ENCODE measurements at places on chromosomes 11 and 22. TPM values are rescaled to one million over a fixed set of nuclear protein-coding genes. Genes with fewer than 3 reads are reported as not detected.
A peak's percentile ranks its signal among the peaks of the same experiment; 100 is the strongest.

The PSMC3 gene
- total RNA-seq: 153 TPM

DNA sequence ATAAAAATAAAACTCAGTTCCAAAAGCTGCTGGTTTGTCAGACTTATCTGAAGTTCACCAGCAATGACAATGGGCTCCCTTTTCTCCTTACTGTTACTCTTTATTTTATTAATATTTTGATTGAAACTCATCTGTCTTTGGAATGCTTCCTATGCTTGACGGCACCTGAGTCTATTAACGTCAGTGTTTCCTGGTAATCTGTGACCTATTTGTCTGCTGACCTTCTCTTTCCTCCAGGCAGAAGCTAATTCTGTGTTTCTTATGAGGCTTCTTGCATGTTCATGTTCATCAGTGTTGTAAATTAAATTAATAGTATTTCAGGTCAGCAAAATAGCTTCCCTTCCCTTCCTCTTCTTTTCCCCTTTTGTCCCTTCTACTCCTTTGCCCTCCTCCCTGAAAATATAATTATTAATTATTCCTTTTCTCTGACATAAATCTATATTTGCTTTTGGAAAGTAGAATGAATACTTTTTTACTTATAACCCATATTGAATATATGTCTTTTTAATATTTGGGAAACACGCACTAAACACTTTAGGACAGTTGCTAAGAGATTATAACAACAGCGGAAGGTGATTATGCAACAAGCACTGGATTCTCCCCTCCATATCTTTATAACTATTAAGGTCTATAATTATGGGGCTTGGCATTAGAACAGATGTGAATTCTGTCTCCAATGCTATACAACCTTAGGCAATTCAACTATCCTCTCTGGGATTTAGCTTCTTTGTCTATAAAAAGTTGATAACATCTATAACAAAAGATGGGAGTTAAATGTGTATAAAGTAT lies 32.1 kb upstream of the PCF11 start:
- DNase-seq: no peak

DNA sequence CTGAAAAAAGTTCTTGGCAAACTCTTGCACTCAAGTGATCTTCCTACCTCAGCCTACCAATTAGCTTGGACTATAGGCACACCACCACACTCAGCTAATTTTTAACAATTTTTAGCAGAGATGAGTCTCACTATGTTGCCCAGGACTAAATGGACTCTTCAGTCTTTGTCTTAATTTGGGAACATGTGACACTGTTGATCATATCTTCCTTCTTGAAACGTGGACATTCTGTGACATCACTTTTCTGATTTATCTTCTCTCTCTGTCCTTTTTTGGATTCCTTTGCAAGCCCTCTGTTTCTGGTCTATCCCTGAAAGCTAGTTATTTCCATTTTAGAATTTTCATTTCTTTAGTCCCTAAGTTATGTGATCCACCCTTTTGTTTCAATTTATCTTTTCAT lies 42.0 kb downstream of the RSF1 start:
- DNase-seq: no peak

DNA sequence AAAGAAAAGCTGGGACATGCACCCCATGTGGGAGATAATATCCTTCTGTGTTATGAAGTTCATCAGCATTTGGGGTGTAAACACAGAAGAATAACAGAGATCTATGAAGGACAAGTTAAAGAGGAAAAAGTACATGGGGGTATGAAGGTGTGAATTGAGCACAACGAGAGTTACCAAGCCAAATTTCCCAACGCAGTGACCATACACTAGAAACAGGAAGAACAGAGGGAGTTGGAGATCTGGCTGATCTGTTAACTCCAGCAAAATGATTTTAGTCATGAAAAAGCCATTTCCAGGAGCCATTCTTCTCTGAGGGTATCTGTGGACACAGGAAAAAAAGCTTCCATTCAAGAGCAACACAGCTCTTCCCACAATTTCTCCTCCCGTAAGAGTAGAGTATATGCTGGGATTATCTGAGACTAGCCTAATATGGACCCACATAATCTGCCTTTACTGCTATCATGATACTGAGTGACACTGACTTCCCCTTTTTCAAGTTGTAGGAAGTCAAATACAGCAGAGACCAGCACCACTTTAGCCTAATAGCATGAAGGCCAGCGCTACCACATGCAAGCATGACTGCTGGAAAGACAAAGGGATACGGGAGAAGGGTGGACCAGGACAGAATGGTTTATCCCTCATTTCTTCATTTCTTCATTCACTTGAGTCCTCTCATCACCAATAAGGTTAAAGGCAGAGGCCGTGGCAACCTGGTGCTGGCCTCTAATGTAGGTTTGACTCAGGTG lies 19.6 kb upstream of the OR8D2 start:
- DNase-seq: no peak

DNA sequence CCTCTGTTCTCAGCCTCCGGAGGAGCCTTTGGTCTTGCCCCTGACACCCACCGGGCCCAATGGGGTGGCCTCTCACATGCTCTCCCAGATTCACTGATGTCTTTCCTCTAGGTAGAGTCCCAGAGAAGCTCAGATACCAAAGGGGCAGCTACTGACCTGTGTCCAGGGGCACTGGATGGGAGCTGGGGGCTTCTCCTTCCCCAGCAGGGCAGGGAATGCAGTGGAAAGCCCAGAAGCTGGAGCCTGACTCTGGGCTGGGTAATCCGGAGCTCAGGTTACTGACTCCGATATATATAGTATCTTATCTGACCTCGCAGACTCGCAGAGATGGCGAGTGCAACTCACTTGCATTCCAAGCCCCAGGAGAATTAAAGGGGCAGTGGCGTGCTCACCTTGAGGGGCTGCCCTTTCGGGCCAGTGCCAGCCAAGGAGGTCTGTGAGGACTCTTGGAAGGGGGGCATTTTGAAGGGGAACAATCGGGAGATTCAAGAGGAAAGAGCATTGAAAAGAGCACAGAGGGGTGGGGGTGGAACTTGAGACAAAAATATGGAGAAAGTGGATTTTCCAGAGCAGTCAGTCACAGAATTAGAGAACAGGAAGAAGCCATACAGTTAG lies 2.5 kb downstream of the USP2 start:
- DNase-seq: no peak

GRCh38 chr11:134802116-134802515 lies 390.1 kb upstream of the B3GAT1 start:
- DNase-seq: no peak

GRCh38 chr11:75518771-75519653 lies 6.7 kb downstream of the GDPD5 start:
- DNase-seq: no peak

- DNase-seq: peak; percentile 57
These were observed 6.0 kb upstream of the ACR start for GRCh38 chr22:50731811-50732624.

DNA sequence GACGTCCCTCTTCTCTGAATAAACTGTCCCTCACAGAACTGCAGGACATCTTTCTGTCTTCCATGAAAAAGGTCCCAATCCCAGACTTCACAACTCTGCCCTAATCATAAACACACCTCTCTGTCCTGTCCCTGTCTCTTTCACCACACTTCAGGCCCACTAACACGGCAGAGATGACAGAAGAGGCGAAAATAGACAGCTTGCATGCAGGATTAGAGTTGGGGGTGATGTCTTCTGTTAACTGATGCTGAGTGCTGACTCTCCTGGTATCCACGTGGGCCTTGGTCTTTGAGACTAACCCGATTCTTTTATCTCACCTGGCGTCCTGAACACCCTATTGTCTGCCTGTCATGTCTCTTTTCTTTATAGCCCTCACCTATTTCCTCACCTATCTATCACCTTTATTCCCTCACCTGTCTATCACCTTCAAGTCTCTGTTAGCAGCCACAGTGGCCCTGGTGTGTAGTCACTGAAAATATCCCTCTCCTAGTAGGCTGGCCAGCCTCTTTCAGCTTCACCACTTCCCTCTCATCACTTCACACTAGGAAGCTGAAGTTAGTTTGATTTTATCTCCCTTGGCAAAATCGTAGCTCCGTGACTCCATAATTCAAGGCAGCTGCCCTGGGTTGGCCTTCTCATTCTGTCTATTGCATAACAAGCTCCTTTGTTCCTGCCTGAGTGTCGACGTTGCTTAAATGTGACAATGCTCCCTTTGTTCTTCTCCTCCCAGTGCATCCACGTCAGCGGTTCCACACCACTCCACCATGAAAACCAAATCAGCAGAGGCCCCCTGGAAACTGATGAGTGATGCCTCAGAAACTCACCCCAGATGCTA lies 30.6 kb upstream of the DRD2 start:
- no peak for DNase-seq

GRCh38 chr11:1292644-1293618 lies 16.5 kb downstream of the TOLLIP start:
- no peak for DNase-seq

The CSKMT gene
- 11.0 TPM for total RNA-seq

DNA sequence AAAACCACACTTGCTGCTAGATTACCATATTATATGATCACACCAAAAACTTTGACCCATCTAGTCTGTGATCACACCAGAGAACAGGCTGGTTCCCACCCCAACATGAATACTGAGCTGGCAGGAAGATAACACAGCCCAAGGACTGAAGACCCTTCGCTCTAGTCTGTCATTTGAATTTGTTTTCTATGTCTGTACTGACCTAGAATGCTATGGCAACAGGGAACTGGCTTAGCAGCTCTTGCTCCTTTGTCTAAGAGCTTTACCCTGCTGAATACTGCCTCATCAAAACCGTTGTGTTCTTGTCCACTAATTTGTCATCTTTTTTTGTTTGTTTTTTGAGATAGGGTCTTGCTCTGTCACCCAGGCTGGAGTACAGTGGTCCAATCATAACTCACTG lies 420.4 kb downstream of the AASDHPPT start:
- DNase-seq: no peak

The SCGB2A2 gene
- not detected for total RNA-seq

DNA sequence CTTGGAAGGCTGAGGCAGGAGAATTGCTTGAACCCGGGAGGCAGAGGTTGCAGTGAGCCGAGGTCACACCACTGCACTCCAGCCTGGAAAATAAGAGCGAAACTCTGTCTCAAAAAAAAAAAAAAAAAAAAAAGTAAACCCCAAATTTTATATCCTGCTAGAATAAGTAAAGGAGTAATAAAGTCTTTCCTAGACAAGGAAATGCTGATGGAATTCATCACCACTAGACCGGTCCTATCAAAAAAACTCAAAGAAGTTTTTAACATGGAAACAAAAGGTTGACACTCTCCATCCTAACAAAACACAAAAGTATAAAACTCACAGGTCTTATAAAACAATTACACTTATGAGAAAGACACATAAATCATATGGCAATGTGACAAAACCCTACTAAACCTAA lies 213.9 kb downstream of the SBF2 start:
- no peak for DNase-seq

DNA sequence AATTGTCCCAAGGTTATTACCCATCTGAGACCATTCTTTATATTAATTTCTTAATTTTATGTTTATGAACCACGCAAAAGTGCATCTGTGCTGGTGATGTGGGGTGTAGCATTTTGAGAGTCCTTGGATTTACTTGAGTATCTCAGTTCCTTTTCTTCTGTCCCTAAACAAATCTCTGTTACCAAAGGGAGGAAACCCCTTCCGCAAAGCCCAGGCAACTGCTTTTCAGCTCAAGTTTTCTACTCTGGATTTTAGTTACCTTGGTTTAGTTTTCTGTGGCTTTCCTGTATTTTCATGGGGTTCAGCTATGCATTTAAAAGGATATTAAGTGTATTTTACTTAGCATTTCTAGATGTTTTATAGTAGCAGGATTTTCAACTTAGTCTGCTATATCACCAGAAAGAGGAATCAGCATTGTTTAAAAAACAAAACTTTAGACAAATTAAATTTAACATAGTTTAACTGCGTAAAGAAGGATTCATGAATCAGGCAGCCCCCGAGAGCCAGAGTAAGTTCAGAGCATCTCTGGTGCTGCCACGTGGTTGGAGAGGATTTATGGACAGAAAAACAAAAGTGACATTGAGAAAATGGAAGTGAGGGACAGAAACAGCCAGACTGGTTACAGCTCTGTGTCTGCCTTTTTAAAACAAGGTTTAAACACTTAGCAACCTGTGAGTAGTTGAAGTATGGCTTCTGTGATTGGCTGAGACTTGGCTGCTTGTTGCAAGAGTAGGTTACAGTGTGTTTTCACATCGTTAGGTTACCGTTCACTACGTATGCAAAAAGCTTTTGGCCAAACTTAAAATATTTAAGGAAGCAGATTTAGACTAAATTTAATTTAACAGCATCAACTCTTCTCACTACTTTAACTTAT lies 9.6 kb downstream of the ADM start:
- peak; percentile 39 for DNase-seq

The CSRP3 gene
- not detected for total RNA-seq

- DNase-seq: no peak
These were observed 41.2 kb downstream of the COPB1 start for GRCh38 chr11:14458377-14458776.

The GPR83 gene
- 0.06 TPM for total RNA-seq

DNA sequence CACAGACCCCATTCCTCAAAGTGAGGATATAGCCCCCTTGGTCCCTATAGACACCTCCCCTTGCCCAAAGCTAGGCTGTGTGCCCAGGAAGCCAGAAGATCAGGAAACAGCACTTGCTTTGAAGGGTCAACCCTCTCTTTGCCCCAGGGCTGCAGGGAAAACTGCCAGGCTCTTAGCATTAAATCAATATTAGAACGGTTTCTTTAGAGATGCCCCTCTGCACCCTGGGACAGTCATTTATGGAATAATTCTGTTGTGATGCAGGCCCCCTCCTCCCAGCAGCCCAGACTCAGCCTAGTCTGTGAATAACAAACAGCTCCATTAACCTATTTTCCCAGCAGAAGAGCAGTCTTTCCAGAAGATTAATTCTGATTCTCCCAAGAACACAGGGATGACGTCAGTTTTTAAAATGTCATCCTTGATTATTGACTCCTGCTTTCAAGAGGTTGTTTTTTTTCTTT lies 11.6 kb upstream of the CAPN5 start:
- no peak for DNase-seq

DNA sequence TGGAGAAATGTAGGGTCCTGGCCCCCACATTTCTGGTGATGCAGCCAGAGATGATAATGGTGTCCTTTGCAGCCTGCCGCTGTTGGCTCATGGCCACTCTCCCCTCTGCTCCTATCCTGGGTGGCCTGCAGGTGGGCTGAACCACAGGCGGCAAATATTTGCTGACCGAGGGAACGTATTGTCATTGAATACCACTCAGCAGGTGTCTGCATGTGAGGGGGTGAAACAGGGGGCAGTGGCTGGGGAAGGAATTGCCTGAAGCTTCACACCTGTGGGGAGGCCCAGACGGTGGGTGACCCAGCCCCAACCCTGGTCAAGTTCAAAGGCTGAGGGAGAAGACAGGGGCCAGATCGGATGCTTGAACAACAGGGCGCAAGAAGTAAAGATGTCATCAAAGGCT lies 73.3 kb upstream of the WNT11 start:
- DNase-seq: no peak

DNA sequence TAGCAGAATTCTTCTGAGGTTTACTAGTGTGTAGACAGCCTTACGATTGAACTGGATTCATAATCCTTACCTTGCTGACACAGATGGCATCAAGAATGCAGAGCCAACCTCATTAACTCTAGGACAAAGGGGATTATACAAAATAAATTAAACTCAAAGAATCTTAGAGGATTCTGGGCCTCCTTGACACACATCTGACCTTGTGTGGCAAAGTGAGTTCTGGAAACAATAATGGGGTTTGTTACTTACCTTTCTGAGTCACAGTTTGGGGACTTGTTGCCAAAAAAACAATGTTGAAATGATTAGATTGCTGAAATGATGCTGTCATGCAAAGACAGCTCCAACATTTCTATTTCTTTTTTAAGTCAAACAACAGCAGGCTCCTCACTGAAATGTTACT lies 179.1 kb upstream of the ISX start:
- DNase-seq: no peak

GRCh38 chr11:44747316-44747715 lies 20.6 kb downstream of the TSPAN18 start:
- DNase-seq: no peak
